ENCODE measurements at places on chromosomes 7 and 10.
A peak's percentile ranks its signal among the peaks of the same experiment; 100 is the strongest.

DNA sequence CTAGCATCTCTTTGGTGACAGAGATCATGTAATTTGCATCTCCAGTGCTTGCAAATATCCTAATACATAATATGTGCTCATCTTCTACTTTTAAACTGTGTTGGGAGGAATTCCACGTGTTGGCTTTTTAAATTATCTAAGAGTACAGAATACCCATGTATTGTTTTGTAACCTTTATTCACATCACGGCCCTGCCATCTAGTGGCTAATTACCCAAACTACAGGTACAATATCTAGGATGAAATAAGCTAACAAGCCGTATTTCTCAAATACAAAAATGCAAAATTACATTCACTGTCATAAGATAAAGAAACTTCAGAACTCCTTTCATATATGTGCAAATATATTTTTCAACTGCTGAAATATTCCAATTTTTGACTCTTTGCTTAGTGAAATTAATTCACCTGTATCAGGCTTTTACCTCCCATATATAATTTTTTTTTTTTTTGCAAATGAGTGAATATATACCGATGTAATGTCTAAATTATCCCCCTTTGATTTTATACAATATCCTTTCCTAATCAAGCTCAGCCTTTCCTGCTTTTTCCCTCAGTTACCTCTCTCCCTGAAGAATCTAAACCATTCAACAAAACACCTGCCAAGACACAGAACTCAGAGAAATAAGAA, 30.3 kb upstream of the LSM8 start:
- peak; percentile 8 for DNase-seq

GRCh38 chr7:103487419-103487818, 41.4 kb upstream of the SLC26A5 start:
- no peak for DNase-seq

- no peak for DNase-seq
These were observed 5.7 kb upstream of the GDI2 start for GRCh38 chr10:5818894-5819293.

- DNase-seq = no peak
These were observed 7.6 kb upstream of the LARP4B start for GRCh38 chr10:938941-939678.

- DNase-seq = no peak
These were observed 231.3 kb upstream of the NPY start for GRCh38 chr7:24052572-24053260.

DNA sequence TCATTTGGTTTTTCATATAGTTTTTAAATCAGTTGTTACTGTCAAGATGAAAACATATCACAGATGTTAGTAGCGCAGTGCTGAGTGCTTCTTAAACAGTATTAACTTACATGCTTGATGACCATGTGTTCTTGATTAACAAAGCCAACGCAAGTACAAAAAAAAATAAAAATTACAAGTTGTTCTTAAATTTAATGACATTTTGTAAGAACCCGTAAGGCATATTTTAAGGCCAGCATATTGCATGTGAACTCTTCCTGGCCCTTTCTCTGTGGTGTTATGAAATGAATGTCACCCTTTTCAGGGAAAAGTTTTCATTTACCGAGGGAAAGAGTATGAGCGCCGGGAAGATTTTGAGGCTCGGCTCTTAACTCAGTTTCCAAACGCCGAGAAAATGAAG, 140.4 kb upstream of the NPS start:
- DNase-seq = no peak

DNA sequence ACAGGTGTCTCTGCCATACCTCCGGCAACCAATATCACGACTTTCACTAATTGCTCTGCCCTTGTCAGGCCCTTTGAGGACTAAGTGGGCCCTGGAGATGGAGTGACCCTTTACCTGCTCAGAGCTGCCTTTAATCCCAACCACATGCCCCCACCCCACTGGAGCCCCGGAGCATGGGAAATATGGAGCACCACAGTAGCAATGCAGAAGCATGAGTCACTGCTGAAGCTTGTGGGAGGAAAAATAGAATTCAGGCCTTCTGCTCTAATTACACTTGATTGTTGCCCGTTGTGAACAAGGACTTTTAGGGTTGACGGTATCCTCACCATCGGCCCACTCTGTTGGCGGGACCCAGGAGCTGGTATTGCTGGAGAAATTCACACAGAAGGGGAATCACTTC, 52.5 kb upstream of the FRMD4A start:
- no peak for DNase-seq

GRCh38 chr7:155425011-155425340, 33.0 kb upstream of the EN2 start:
- no peak for DNase-seq

DNA sequence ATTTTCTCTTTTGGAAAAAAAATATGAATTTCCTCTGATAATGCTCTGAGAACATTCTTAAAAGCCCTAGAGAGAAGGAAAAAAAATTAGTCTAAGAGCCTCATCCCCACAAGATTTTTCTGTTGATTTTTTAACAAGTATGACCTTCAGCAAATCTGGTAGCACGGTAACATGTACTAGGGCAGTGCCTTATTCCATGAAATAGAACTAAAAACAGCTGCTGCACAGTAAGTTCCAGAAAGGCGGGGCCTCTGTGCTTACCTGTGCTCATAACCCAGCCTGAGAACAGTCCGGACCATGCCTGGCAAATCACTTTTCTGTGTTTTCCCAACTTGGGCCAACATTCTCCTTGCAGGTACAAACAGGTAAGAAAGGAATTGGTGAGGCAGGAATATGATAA, 519.1 kb upstream of the AKR1E2 start:
- DNase-seq = no peak

DNA sequence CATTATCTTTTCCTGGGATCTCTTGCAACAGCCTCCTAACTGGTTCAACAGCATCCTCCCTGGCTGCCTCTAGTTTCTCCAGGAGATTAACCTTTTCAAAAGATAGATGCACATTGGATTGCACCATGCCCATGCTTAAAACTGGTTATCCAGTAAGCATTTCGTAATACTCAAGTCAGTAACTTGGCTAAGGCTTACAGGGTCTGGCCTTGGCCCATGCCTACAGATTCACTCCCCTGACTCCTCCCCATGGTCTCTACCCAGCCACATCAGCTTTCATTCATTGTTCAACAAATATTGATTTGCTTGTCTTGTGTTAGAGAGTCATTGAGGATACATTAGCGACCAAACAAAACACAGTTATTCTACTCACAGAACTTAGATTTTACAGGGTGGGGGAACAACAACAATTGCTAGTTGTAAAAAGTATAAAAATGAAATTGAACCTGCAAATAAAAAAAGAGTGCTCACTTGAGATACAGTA, 1.8 kb upstream of the KIF20B start:
- DNase-seq = no peak

GRCh38 chr10:86592413-86592812, 61.9 kb upstream of the OPN4 start:
- DNase-seq = no peak

DNA sequence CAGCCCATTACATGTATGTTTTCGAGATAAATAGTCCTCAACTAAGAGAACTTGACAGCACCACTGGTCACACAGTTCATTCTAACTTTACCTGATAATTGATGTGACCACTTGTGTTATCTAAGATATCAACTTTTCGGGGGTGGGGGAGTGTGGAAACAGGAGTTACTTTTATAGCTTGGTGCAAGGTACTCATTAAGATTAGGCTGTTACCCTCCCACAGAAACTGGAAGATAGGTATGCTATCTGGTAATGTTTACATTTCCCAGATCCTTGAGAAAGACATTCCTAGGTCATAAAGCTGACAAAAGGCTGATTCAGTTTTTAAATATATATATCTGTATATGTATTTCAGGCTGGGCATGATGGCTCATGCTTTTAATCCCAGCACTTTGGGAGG, 11.1 kb downstream of the ERVW-1 start:
- no peak for DNase-seq

- no peak for DNase-seq
These were observed 34.2 kb downstream of the MTURN start for GRCh38 chr7:30168835-30169573.

GRCh38 chr7:146937836-146938235, 821.2 kb downstream of the CNTNAP2 start:
- no peak for DNase-seq

GRCh38 chr10:110600487-110601101, 33.1 kb downstream of the SMC3 start:
- no peak for DNase-seq

DNA sequence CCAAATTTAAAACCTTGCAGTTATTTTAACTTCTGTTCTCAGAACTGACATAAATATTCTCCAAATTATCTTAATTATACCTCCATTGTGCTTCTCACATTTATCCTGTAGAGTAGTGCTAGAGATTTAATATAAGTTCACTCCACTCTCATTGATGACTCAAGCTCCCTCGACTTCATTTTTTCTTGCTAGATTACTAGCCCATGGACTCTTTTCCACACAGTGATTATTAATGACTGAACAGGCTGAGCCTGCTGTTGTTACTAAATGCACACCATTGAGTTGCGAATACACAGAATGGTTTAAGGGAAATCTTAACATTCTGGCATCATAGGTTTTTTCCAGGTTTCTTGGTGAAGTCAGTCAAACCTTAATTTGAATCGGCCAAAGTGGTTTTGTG, 179.5 kb upstream of the AKR1E2 start:
- DNase-seq = no peak

- no peak for DNase-seq
These were observed 85.1 kb downstream of the MYOF start for GRCh38 chr10:93397020-93397419.

- DNase-seq = no peak
These were observed 5.4 kb upstream of the SUV39H2 start for GRCh38 chr10:14873090-14873760.

DNA sequence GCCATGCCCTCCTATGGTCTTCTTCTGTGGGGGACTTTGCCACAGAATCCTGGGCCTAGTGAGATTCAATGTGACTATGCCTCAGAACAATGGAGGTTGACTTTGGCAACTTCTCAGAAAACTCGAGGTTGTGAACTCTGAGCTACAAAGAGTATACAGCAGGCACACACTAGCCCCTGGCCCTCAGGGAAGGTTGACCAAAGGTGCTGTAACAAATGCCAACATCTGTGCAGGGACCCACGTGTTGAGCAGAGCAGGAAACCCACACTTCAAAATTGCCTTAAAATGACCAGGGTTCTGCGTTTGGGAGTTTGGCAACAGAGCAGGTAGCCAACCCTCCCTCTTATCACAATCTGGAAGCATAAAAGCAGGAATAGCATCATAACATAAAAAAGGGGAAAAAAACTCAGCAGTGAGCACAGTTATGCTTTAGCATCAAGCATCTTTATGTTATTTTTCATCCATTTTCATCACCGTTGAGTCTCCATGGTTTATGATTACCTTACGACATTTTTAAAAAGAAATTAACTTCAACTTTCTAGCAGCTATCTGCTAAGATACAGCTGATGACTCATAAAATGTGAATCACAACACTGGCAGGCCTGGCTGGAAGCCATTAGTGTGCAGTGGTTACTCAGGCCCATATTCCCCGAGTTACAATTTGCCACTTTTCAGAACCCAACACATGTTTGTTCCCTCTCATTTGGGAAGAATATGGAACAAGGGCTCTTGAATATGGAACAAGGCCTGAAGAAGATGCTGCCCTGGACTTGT, 11.1 kb downstream of the PRLHR start:
- DNase-seq = no peak

GRCh38 chr7:102403563-102403962, 7.4 kb downstream of the PRKRIP1 start:
- no peak for DNase-seq

- peak; percentile 54 for DNase-seq
These were observed 162.1 kb downstream of the NRG3 start for GRCh38 chr10:82037076-82037475.

GRCh38 chr10:124035928-124036558, 57.4 kb downstream of the CHST15 start:
- DNase-seq = no peak

DNA sequence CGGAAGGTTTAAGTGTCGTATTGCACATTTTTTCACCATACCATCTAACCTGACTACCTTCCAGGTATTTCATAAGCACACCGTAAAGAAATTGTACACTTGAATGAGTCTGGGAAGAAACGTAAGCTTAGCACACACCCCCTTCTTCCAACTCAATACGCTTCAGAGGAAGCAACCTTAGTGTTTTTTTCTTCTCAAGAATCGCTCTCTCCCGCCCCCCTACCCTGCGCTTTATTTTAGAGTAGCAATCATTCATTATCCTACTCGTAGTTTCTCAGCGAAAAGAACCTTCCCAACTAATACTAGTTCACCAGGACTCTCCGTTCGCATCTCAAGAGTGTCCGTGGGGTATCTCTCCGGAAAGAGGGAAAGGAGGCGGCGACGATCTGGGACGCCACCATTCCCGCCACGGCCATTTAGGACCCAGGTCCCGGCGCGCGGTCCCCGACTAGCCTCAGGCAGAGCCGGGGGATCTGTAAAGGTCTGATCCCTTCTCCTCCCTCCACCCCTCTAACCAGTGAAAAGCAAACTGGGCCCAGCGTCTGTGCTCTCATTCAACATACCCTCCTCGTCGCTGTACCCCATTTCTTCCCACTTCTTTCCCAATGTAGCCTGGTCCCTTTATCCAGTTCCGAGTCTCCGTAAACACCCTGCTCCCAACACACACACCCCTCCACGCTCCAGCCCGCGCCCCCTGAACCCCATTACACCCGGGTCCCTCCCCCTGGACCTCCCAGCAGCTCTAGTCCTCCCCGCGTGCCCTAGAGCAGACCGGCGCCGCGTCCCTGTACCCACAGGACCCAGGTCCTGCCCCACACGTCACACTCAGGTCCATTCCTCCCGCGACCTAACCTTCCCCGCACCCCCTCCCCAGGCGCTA, 16.0 kb downstream of the MYOZ1 start:
- DNase-seq = no peak

GRCh38 chr10:15775513-15775912, 55.8 kb upstream of the ITGA8 start:
- no peak for DNase-seq

- DNase-seq = no peak
These were observed 287.0 kb upstream of the IGFBP3 start for GRCh38 chr7:46207931-46208634.

DNA sequence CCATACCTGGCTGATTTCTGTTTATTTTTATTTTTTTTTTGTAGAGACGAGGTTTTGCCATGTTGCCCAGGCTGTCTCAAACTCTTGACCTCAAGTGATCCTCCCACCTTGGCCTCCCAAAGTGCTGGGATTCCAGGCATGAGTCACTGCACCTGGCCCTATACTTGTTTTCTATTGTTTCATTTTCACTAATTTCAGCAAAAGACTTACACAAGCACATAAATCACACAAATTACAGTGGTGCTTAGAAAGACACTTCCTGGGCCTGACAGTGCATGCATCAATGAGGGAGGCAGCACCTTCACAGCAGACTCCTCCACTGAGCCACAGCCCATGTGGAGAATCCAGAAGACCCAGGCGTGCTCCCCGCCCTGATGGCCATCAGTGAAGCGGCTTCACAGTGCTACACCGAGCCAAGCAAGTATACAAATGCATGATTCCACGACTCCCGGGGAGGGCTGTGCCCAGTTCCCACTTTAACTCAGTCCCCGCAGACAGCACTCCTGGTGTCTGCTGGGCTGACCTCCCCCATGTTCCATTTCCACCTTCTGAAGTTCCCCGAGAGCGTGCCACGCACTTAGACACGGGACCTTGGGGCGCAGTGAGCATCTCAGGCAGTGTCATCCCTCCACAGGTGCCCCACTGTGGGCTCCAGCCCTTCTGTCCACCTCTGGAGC, 20.6 kb downstream of the PITRM1 start:
- DNase-seq = no peak

Measured in NCI-H1048 (cell line).